Endothelial cell of umbilical vein (primary cell): ENCODE measurements at places on chromosomes 6 and 20. TPM values are rescaled to one million over a fixed set of nuclear protein-coding genes. Genes with fewer than 3 reads are reported as not detected.

DNA sequence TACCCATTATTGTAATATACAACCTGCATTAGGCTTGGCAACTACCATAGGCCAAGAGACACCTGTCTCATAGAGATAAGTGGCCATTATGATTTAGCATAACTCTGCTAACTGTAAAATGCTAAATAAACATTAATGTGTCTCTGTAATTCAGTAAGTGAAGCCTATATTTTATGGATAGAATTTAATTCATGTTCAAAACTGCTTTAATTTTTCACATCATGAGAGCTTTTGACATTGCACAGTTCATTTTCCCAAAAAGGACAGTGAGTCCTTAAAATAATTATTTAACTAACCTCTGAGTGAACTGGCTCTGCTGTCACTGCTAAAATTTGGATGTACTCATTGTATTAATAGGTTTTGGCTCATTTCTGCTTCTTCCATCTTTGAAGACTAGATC, 41.4 kb upstream of the TMX4 start:
- no peak for DNase-seq

- no peak for DNase-seq
Measured at GRCh38 chr20:61254881-61255626, 3.0 kb downstream of the CDH4 start.

GRCh38 chr6:42367353-42368011, 84.2 kb downstream of the TRERF1 start:
- no peak for DNase-seq

DNA sequence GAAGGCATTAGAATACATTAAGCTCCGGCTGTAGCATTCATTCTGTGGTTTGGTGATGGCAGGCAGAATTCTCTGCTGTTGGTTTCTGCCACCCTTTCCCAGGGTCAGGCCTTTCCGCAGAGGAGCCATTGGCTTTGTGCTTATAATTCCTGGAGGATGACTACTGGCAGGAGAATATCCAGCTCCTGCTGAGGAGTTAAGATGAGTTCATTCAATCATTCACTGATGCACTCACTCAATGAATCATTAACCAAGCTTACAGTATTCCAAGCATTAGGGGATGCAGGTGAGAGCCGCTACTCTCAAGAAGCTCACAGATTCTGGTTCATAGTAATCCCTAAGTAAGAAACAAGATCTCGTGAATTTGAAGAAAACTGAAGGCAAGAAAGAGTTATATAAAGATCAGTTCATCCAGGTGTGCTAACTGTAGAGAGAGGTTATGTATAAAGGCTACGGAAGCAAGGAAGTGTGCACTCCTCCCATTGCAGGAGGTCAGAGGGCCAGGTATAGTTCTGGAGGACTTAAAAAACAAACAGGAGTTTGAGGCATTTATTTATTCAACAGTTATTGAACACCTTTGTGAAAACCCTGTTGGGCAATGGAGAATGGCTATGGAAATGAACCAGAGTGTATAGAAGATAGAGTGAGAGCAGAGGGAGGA, 75.5 kb downstream of the HMGN3 start:
- no peak for DNase-seq

Gene PPP1R14C
- total RNA-seq = not detected in 2 replicates

- DNase-seq = no peak
Measured at GRCh38 chr6:140002396-140003022, 628.1 kb upstream of the CITED2 start.

Gene ANGPT4
- not detected in 2 replicates for total RNA-seq

DNA sequence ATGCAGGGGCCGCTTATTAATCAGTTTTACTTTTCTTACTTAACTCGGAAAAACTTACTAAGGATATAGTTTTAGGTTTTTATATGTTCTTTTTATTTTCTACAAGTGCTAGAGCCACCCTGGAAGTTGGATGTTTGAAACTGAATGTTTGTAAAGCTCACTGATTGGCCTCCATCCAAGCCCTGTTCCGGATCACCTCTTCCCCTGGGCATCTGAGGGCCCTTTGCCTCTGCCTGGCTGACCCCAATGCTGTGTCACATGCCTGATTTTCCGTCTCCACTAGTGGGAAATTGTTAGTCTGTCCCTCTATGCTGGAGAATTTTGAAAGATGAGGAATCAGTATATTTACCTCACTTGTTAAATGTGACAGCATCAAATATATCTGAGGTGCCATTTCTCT, 79.3 kb downstream of the SLC35F1 start:
- no peak for DNase-seq

Gene PTCRA
- total RNA-seq = not detected in 2 replicates

DNA sequence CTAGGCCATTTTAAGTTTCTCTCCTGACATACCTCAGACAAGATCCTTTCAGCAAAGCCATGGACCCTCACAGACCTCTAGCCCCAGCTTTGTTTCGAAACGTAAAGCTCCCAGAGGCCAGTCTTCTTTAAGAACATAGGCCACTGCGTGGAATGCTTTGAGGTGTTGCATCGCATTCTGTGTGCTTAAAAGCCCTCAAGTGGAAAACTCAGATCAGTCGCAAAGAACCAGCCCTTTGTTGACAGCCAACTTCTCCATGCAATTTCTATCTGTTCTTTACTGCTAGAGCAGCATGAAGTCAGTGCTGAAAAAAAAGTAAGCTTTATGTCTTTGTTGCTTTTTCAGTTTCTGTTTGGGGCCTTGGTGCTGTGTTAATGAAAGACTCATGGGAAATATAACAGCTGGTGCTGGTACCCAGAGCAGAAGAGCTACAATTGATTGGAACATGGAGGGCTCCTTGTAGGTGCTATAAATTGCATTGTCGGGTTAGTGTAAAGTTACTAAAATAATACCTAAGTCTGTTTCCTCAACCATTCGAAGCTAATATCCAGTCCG, 142.6 kb downstream of the MAP3K7 start:
- no peak for DNase-seq

DNA sequence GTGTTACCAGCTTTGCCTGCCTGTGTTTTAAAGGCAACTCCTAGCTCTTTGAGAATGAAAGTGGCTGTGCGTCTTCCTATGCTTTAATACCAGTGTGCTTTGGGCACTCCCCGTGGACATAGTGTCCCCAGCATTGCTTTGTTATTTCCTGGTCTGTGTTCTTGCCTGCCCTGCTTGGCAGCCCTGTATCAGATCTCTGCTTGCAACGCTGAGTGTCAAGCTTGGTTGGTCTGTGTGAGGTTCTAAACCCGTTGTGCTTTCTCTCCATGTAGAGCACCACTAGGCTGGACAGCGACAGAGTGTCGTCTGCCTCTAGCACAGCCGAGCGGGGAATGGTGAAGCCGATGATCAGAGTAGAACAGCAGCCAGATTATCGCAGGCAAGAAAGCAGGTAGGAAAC, 80.2 kb downstream of the AFDN start:
- DNase-seq = peak; percentile 65

Gene ITPR3
- total RNA-seq = 40.5 and 52.2 TPM in 2 replicates

DNA sequence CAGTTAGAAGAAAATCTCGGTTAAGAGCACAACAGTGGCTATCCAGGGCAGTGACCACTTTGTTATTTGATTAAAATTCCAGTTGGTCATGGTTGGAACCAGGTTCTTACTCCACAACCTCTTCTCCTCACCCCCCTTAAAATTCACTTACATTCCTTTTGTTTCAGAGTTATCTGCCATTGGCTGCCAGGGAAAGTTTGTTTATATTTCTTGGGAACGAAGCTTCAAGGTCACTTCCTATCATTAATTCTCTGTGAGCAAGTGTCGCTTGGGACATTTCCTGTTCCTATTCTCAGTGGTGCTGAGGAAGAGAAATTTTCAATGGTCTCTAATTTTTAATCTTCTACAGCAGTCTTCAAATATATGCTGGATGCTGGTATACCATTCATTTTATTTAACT, 121.1 kb upstream of the COL21A1 start:
- peak; percentile 76 for DNase-seq

Gene GPX5
- not detected in 2 replicates for total RNA-seq

Gene MYCT1
- total RNA-seq = 106 and 119 TPM in 2 replicates

DNA sequence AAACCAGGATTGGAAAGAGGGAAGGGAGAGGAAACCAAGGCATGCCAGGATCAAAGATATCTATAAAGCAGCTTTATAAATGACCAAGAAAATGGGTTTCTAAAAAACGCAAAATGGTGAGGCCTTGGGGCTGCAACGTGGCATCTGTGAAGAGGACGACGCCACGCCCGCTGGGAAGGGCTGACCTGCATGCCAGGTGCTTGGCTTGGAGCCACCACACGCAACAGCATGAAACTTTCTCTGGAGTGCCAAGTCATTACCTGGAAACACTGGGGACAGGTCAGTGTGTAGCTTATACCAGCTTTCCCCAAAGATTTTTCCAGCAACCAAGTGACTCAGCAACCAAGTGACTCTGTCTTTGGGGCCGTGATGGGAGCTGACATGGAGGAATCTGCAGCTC, 82.5 kb downstream of the POPDC3 start:
- DNase-seq = no peak

- peak; percentile 98 for DNase-seq
Measured at GRCh38 chr6:152697634-152698033, at the start of gene MYCT1. TSS of gene MYCT1 (plus strand) at chr6:152697897. CDS start at chr6:152697903, 6 bp downstream.

Gene NOX3
- total RNA-seq = not detected in 2 replicates

Gene ADGRB3
- not detected in 2 replicates for total RNA-seq
